Prostate gland (tissue), 2 donors: ENCODE measurements at places on chromosomes 4 and X.

DNA sequence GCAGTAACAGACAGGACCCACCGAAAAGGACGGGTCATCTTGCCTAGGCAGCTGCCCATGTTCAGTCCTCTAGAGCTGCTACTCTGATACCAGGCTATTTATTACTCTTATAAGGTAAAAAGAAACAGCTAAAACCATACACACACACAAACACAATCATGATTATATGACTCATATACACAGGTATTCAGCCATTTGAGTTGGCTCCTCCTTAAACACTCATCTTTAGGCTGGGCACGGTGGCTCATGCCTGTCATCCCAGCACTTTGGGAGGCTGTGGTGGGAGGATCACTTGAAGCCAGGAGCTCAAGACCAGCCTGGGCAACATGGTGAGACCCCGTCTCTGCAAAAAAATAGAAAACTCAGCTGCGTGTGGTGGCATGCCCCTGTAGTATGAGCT is 76.6 kb downstream of the F11 start:
- no peak for DNase-seq

DNA sequence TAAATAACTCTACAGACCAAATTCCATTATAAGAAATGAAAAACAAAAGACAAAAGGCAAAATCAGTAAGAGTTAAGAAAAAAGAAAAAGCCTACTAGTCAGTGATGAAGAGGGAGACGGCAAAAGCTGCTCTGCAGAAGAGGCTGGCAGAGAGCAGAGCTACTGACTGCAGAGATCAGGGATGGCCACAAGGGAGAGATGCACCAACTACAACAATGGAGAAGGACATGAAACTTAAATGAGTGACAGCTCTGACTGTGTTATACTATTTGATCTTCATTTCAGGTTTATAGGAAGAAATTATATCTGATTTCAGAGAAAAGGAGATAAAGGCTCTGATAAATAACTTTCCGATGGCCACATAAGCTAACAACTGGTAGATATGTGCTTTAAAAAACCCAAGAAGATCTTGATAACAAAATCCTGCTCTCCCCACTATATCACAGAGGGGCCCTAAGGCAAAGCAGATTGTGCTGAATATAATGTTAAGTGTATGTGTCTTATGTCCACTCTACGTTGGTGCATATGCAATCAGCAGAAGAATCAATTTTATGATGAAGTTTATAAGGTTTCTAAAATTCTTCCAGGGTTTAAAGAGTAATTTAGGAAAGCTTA is 58.4 kb upstream of the COX18 start:
- no peak for DNase-seq

- DNase-seq = no peak
Measured at GRCh38 chr4:122687531-122688061, 44.9 kb upstream of the BBS12 start.

DNA sequence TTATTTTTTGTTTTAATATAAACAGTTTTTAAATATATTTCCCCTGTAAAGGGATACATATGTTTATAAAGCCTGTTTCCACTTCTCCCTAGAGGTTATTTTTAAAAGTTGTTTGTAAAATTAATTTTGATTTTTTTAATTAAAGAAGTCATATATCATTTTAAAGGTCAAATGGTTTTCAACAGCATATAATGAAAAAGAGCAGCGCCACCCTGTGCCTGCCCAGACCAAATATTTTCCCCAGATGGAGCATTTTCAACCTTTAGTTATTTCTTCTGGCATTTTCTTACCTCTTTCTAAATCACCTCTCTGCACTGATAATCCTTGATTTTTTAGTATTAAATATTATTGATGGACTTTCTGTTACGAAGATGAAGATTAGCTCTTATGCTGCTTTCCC is 21.0 kb downstream of the MSX1 start:
- no peak for DNase-seq

DNA sequence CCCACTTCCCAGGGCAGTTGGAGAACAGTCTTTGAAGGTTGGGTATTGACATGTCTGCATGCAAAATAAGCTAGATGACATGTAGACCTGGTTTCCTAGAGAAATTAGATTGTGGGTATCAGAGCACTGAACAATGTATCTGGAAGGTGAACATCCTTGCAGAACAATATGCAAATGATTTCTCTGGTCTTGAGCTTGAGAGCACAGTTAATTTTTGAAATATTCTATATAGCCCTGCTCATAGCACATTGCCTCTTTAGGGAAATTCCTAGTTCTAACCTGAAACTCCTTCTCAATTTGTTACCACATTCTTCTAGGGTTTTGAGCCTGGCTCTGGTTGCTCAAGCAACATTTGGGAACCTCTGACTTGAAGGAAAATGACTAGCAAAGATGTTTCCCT is 41.6 kb upstream of the LAS1L start:
- no peak for DNase-seq

DNA sequence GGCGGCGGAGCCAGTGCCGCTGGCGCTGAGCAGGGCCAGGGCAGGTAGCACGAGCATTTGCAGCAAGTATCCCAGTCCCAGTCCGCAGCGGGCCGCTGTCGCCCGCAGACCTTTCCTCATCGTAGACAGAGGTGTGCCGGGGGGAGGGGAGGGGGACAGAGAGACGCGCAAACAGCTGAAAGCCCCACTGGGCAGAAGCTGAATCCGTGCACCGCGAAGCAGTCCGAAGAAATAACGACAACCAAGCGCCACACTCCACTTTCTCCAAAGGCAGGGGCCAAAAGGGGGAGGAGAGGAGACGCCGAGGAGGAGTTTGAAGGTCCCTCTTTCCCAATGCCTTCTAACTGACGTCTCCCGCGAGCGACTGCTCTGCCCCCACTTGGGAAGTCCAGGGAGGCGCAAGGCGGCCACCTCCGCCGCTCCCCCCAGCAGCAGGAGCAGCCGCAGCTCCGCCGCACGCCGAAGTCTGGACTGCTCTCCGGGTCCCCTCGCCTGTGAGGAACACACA is at the start of gene UNC5C:
UNC5C (minus strand) TSS at position 236 of the 508 bp plus-strand sequence.
- peak; percentile 17 for DNase-seq

DNA sequence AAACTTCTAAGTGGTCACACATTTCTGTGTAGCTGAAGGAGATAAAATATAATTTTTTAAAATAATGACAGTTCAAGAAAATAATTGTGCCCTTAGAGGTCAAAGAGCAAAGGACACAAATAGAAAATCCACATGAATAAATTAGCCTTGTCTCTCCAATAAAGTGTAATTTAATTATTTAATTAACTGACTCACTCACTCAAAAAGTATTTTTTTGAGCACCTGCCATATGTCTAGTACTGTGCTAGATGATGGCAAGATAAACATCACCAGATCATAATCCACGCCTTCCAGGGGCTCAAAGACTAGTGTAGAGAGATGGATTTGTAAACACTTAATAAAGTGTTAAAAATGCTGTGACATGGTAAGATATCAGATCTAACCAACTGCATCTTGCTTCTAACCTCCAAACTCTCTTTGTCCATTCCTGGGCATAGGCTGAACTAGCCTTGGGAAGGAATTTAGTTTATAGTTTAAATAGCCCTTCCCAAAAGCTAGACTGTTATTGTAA is 112.5 kb downstream of the SCLT1 start:
- DNase-seq = no peak

GRCh38 chr4:114178392-114178791 is 198.9 kb upstream of the ARSJ start:
- no peak for DNase-seq

DNA sequence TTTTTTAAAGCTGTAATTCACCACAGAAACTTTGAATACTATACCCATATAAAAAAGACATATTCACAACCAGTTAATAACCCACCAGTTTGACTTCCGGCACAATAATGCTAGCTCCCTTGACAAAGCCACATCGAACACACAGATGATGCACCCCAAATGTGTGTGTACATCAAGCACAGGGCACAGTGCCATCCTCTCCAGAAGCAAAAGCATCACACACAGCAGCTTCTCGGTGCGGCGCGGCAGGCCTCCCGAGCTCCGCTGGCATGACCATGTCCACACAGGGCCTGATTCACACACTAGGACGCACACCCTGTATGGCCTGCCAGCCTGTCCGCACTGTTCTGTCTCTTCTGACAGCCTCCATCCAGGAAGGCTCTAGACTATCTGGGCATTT is 88.0 kb downstream of the LEF1 start:
- DNase-seq = no peak

DNA sequence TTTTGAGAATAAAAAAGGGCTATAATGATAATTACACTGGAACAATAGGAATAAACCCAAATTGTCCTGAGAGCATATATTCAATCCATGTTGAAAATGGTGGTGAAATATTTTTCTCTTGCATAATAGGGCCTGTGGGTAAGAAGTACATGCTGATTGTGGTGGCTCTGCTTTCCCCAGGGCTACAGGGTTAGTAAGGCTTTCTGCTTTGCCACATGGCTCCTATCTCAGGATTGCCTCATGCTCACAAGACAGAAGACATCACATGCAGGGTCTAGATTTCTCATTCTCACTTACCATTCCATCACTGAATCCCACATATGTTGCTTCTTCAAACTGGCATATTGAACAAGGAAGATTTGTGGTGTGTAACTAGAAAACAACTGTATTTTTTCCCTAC is 12.4 kb upstream of the VEGFC start:
- no peak for DNase-seq

GRCh38 chr4:146521541-146522097 is at the start of gene SLC10A7:
Gene SLC10A7 (minus strand): TSS chr4:146521940. CDS start chr4:146521717, 223 bp downstream.
- peak; percentile 73 for DNase-seq

- DNase-seq = no peak
Measured at GRCh38 chr4:107800706-107801105, 24.0 kb upstream of the SGMS2 start.

GRCh38 chr4:181219783-181220416 is 1023.3 kb upstream of the TENM3 start:
- no peak for DNase-seq

GRCh38 chr4:37715889-37716402 is 29.8 kb upstream of the RELL1 start:
- no peak for DNase-seq

GRCh38 chr4:2932951-2933565 is 30.1 kb downstream of the NOP14 start:
- no peak for DNase-seq

GRCh38 chr4:58359590-58359989 is 1249.4 kb upstream of the IGFBP7 start:
- DNase-seq = no peak

- DNase-seq = peak; percentile 19
Measured at GRCh38 chr4:104901438-104901837, 245.2 kb upstream of the TET2 start.

DNA sequence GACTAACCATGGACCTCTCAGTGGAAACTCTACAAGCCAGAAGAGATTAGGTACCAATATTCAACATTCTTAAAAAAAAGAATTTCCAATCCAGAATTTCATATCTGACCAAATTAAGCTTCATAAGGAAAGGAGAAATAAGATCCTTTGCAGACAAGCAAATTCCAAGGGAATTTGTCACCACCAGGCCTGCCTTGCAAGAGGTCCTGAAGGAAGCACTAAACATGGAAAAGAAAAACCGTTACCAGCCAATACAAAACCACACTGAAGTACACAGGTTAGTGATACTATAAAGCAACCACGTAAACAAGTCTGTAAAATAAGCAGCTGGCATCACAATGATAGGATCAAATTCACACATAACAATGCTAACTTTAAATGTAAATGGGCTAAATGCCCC is 156.6 kb downstream of the FAM13A start:
- DNase-seq = no peak

DNA sequence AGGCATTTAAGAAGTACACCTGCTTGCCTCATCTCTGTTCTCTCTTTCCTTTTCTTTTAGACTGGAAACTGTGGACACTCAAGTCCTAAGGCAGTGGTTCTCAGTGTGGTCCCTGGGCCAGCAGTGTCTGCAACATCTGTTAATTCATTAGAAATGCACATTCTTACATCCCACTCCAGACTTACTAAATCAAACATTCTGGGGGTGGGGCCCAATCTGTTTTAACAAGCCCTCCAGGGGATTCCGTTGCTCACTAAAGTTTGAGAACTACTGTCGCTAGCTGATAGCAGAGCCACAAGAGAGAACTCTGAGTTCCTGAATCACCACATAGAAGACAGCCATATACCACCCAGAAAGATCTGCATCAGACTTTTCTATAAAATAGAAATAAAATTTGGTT is 430.6 kb downstream of the BCOR start:
- DNase-seq = no peak

DNA sequence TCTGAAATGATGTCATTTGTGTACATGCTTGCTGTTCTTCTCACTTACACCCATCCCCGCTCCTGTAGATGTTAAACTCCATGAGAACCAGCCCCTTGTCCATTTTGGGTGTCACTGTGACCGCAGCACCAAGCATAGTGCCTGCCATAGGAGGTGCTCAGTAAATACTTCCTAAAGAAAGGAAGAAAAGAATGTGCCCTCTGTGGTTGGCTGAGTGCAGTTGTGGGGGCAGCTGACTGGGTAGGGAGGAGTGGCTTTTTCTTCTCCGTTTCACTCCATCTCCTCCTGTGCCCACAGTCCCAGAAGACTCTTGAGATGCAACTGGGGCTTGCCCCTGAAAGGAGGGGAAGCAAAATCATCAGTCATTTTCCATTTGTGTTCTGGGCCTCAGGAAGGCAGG is 25.5 kb downstream of the PHEX start:
- DNase-seq = no peak

DNA sequence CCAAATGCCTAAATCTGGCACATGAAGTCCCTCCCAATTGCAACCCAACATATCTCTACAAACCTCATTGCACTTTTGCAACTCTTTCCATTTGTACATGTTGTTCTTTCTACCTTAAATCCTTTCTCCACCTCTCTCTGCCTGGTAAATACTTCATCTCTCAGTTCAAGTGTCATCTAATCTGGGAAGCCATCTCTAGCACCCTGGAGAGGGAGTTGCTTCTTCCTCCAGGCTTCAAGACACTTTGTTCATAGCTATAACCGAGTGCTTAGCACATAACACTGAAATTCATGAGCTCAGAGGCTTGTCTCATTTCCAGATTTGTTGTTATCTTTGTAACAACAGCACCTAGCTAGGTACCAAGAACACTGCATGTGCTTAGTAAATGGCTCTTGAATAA is 114.8 kb upstream of the NAP1L5 start:
- DNase-seq = no peak

DNA sequence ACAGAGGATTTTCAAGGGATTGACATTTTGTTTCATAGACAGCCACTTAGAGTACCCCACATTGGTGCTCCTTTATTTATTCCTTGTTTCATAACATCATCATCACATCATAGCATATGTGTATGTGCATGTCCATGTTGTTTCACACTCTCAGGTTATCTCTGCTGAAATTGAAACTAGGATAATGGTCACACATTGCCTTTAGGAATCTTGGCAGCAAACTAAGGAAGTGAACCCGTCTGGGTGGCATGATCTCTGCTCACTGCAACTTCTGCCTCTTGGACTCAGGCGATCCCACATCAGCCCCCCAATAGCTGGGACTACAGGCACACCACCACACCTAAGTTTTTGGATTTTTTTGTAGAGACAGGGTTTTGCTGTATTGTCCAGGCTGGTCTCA is 234.2 kb upstream of the ANKRD50 start:
- DNase-seq = no peak

GRCh38 chrX:151167791-151168345 is 8.5 kb upstream of the GPR50 start:
- DNase-seq = no peak

DNA sequence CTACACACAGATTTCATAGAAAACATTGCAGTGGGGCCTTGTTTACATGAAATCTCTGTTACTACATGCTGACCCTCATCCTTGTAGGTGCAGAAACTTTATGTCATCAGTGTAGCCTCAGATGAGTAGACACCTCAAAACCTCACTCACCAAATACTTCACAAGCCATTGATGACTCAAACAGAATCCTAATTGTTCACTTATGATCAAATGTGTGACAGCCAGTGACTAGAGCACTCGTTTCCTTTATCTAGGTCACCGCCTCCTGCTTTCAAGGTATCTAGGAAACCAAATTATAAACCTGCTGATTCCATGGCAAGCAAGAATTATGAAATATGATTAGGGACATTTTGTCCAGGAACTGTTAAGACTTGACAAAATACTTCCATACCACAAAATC is 255.8 kb upstream of the GPRIN3 start:
- DNase-seq = no peak
